Naive thymus-derived CD8-positive, alpha-beta T cell (primary cell): ENCODE measurements at places on chromosomes 16 and 17. TPM values are rescaled to one million over a fixed set of nuclear protein-coding genes. Genes with fewer than 3 reads are reported as not detected.

- no peaks in the 10 kb centered on the region for H3K36me3 ChIP-seq
- no peak for DNase-seq
- no peak overlapping the region for H3K27ac ChIP-seq
- H3K4me1 ChIP-seq = peaks cover 7% of the 10 kb centered on the region
- no peaks in the 10 kb centered on the region for H3K27me3 ChIP-seq
- no peak overlapping the region for H3K4me3 ChIP-seq
These were observed 15.0 kb downstream of the ZDHHC7 start for GRCh38 chr16:84996365-84996764.

Gene NPIPB9
- polyA plus RNA-seq = 0.25 TPM

DNA sequence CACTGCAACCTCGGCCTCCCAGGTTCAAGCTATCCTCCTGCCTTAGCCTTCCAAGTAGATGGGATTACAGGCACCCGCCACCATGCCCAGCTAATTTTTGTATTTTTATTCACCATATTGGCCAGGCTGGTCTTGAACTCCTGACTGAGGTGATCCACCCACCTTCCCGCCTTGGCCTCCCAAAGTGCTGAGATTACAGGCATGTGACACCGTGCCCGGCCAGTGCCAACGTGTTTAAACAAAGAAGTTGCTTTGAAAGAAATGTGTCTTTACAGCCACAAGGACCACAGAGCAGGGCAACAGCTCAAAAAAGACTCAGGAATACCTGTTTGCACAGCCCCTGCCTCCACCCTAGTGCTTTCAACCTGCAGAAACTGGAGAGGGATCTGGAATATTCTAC, 25.0 kb downstream of the ATPAF2 start:
- H3K4me3 ChIP-seq = no peak overlapping the region
- H3K27me3 ChIP-seq = no peaks in the 10 kb centered on the region
- H3K27ac ChIP-seq = no peak overlapping the region
- peaks cover 18% of the 10 kb centered on the region for H3K36me3 ChIP-seq
- DNase-seq = no peak
- H3K4me1 ChIP-seq = no peaks in the 10 kb centered on the region

Gene NTN3
- polyA plus RNA-seq = not detected

- H3K4me1 ChIP-seq = no peaks in the 10 kb centered on the region
- DNase-seq = no peak
- peaks cover 22% of the 10 kb centered on the region for H3K27me3 ChIP-seq
- H3K27ac ChIP-seq = no peak overlapping the region
- H3K4me3 ChIP-seq = no peak overlapping the region
- H3K36me3 ChIP-seq = no peaks in the 10 kb centered on the region
These were observed 4.2 kb upstream of the KRTAP3-2 start for GRCh38 chr17:41003926-41004325.

DNA sequence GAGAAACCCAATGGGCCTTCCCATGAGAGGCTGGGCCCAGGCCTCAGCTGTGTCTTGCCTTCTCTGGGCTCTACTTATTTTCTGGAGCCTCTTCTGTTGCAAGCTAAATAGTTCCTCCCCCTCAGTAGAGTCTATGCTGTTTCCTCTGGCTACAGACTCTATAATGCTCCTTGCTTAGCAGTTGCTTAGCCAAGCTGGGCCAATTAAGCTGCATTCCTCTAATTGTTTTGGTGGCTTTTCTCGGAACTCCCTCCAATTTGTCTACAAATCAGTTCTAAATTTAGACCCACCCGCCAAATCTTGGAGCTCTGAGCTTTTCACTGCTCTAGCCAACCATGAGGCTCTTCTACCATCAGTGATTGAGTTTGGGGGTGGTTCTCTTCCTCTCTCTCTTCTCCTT, 302.7 kb upstream of the ASIC2 start:
- H3K27ac ChIP-seq = no peak overlapping the region
- H3K4me3 ChIP-seq = no peak overlapping the region
